ENCODE measurements at places on chromosomes 7 and 10.

DNA sequence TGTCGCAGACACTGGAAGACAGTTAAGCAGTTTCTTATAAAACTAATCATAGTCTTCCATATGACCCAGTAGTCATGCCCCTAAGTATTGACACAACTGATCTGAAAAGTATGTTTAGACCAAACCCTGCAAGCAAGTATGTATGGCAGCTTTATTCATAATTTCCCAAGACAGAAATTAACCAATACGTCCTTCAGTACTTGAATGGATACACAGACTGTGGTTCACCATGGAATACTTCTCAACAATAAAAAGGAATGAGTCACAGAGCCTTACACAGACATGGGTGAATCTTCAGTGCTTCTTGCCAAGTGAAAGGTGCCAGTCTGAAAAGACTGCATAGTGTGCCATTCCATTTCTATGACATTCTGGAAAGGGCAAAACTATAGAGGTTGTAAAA, 50.2 kb upstream of the AKR1E2 start:
- no peak for DNase-seq

GRCh38 chr10:97454330-97455036, 8.5 kb downstream of the ZDHHC16 start:
- no peak for DNase-seq

GRCh38 chr7:106968160-106968559, 76.3 kb upstream of the PRKAR2B start:
- no peak for DNase-seq

DNA sequence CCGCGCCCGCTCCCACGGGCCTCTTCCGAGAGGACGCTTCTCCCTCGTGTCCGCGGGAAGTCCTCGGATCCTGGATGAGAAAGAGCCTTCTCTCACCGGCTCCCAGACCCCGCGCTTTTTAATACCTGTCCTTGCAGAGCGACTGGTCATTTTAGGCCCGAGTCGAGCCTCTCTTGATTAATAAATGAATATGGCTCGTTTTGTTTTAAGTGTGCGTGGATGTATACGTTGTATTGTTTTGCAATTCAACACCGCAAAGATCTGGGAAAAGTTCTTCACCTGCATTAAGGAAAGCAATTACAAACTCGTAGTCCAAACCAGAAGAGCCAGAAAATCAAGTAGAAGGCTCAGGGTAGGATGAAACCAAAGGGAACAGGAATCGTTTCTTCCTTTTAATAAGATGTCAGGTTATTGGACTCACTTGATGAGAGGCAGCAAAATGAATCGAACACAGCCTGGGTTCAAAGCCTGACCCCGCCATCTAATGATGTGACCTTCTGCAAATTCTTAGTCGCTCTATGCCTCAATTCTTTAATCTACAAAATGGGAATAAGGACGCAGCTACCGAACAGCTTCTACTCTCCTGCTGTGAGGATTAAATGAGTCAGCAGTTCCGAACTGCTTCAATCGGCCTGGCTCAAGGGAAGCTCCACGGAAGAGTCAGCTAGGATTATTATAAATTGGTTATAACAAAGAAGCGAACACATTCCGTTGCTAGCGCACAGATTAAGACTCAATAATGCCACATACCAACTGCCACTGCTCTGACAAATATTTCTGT, 277.8 kb upstream of the NEBL start:
- DNase-seq, result no peak

DNA sequence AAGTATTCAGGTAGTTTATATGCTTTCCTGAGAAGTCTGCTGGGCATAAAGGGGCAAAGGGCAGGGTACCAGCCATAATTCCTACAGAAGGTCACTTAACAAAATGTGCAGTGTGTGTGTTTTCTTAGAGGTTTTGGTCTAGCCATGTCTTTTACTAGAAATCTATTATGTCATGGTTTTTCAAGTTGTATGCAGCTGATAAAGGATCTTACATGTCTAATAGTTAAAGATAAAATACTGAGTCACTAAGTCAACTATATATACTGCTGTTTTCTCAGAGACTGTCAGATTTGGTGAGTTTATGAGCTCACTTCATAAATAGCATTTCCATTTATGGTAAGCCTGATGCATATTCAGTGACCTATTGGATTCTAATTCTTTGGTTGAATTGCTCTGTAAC, 7.7 kb downstream of the CASP2 start:
- DNase-seq, result no peak

DNA sequence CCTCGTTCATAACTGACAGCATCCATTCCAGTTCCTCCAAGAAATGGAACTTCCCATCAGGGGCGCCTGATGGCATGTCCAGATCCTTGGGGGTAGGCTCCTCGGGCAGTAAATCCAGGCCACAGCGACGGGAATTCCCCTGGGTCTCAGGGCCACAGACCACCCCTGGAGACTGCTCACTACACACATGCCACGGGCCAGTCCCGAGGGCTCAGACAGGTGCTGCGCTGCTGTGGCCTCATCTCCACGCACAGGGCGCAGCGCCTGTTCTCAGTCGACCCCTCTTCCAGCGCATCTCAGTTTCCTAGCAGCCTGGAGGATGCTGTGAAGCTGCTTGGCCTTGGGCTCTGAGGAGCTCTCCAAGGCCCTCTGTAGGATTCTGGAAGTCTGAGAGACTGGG, 473.5 kb upstream of the FOXK1 start:
- no peak for DNase-seq

DNA sequence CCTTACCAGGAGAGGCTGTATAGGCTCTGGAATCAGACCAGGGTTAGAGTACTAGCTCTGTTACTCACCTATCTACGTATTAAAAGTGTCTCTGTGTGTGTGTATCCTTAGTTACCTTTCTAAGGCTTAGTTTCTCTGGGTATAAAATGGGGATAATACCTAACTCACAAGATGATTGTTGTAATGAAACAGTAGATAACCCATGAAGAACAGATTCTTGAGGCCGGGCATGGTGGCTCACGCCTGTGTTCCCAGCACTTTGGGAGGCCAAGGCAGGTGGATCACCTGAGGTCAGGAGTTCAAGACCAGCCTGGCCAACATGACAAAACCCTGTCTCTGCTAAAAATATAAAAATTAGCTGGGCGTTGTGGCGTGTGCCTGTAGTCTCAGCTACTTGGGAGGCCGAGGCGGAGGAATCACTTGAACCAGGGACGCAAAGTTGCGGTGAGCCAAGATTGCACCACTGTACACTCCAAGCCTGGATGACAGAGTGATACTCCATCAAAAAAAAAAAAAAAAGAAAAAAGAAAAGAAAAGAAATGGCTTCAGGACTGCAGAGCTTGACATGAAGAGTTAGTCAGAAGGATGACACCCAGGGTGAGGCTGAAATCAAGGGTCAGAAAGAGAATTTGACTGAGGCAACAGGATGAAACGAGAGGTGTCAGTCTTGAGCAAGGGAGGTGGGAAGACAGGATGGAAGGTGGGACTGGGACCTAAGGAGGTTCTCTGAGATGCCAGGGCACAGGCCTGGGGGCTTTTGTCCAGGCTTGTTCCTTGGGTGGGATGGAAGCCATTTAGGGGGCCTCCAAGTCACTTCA, 33.4 kb downstream of the PRKAR2B start:
- no peak for DNase-seq

DNA sequence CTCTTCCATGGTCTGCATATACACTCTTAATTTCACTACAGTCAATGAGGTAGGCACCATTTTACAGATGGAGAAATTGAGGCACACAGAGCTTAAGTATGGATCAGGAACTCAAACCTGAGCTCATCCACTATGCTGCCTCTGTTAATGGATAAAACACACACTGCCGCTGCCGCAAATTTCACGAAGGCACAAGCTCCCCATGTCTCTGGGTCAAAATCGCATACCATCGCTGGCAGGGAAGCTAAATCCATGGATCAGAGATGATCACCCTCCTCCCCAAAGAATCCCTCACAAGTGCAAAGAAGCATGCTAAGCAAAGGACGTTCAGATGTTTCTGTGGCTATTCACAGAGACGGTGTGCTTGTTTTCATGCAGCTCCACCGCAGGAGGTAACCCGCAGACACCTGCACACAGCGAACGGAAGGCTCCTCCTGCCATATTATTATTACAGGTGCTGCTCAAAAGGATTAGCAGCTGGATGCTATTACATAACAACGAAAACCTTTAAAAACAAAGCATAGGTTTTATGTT, 109.3 kb downstream of the UBE2H start:
- DNase-seq, result no peak

GRCh38 chr10:3196958-3197347, 24.4 kb upstream of the PITRM1 start:
- DNase-seq, result no peak

DNA sequence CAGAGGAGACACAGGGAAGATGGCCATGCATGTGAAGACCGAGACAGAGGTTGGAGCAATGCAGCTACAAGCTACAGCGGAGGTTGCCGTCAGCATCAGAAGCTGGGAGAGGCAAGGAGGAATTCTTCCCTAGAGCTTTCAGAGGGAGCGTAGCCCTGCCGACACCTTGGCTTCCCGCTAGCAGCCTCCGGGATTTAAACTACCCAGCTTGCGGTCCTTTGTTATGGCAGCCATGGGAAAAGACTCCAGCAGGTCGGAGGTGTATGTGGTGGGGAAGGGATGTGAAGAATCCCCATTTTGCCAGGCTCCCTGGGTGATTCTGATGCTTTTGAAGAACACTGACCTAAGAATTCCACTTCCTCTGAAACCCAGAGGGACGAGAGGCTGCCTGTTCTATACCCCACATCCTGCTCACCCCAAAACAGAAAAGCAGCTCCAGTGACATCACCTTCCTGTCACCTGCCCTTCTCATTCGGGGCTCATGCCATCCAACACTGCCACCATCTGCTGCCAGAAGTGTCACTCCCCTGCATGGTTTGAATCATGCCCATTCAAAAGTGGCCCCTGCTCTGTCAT, 3.3 kb upstream of the SEPHS1 start:
- DNase-seq, result no peak

DNA sequence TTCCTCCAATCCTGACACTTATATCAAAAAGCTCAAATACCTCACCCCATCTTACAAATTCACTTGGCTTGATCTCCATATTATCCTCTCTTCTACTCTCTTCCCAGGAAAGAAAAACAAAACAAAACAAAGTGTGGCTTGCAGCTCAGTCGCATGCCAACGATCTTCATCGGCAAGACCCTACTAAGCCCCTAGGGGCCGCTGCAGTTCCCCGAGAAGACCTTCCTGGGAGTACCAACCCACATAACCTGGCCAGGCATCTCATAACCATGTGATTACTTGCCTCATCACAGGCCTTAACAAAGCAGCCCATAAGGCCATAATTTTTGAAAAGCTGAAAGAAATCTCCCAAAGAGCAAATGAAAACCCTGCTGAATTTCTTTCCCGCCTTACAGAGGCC, 103.7 kb downstream of the ZNF92 start:
- no peak for DNase-seq

DNA sequence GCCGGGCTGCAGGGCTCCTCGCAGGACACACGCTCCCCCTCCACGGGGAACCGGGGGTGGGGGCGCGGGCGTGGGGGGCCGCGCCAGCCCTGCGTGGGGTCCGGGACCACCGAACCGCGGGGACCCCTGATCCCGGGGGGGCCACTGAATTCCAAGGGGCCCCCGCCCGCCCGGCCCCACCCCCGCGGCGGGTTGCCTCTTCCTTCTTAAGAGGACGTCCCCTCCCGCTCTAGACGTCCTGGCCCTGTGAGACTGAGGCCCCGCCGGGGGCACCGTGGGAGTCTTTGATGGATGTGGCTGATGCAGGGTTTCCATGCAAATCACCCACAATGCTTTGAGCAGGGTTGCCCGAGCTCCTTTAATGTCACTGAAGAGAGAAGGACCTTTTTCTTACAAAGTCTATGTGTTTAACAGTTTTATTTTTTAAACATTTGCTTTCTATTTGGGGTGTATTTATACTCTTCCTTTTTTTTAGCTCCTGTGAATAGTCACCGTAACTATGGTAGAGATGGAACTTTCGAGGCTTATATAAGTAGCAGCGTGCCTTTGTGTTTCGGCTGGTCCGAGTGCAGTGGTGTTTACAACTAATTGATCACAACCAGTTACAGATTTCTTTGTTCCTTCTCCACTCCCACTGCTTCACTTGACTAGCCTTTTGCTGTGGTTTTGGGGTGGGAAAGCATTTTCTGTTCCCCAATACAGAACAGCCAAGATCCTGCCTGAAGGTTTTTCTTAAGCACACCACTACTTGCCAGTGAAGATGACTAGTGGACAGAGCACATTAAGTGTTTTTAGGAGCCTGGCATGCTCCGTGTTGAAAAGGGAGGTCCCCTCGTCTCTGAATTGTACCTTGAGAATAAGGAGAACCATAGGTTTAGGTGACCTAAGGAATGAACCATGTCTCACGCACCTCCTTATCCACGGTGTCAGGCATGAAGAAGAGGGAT, 44.8 kb downstream of the PDIA4 start:
- DNase-seq, result peak; percentile 45

DNA sequence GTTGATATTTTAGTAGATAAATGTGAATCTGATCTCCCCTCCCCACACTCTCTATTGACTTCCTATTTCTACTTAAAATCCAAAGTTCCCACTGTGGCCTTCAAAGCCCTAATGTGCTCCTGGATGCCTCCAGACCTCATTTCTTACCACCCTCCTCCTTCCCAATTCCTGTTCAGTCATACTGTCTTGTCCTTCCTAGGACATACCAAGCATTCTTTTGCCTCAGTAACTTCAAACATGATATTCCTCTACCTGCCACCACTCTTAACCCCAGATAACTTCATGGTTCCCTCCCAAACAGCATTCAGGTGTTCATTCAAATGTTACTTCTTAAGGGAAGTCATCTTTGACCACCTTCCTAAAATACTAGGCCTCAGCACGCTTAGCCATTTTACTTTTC, 34.2 kb upstream of the FAM221A start:
- DNase-seq, result no peak

GRCh38 chr7:47537716-47538675, 43.9 kb downstream of the TNS3 start:
- no peak for DNase-seq

DNA sequence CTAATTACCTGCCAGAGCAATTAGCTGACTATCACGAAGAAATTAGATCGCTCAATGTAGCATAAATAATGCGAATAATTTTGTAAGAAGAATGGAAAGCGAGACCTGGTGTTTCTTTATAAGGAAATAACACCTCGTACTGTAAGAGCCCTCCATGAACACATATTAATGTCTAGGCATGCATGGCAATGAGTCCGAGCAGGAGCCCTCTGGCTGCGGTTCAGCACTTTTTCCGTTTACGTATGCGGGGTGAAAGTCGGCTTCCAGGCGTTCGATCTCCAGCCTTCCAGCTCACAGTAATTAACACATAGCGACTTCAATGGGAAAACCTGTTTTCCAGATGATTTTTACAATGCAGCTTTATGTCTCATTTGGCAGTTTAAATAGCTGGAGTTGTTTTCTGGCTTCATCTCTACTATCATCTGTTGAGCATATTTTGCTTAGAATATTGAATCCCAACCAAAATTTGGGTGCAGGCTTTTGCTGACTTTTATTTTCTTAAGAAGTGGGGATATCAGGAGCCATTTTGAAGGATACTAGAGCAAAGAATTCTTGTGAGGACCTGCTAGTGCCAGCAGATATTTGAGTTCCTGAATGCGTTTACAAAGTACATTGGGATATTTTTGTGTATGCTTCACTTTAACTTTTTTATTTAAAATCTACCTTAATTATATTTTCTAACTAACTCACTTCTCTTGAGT, 7.2 kb upstream of the SP8 start:
- DNase-seq, result no peak

- DNase-seq, result peak; percentile 23
Observed at GRCh38 chr7:22356701-22357310, at the start of gene RAPGEF5. RAPGEF5 (minus strand) TSS chr7:22357154; CDS start chr7:22357060, 94 bp downstream.

GRCh38 chr10:69716711-69717560, 84.8 kb upstream of the COL13A1 start:
- no peak for DNase-seq

- DNase-seq, result no peak
Observed at GRCh38 chr10:33151344-33151864, 183.1 kb downstream of the NRP1 start.

- DNase-seq, result peak; percentile 21
Observed at GRCh38 chr7:8176370-8177081, 85.4 kb downstream of the ICA1 start.

Data from activated B cell treated with CpG ODN at 0.5 μM for 24 hours (primary cell).